ENCODE measurements at places on chromosomes 3 and 15.
A peak's percentile ranks its signal among the peaks of the same experiment; 100 is the strongest.

- peak; percentile 68 for DNase-seq
Observed at GRCh38 chr15:74382004-74382816, 14.8 kb upstream of the CYP11A1 start.

DNA sequence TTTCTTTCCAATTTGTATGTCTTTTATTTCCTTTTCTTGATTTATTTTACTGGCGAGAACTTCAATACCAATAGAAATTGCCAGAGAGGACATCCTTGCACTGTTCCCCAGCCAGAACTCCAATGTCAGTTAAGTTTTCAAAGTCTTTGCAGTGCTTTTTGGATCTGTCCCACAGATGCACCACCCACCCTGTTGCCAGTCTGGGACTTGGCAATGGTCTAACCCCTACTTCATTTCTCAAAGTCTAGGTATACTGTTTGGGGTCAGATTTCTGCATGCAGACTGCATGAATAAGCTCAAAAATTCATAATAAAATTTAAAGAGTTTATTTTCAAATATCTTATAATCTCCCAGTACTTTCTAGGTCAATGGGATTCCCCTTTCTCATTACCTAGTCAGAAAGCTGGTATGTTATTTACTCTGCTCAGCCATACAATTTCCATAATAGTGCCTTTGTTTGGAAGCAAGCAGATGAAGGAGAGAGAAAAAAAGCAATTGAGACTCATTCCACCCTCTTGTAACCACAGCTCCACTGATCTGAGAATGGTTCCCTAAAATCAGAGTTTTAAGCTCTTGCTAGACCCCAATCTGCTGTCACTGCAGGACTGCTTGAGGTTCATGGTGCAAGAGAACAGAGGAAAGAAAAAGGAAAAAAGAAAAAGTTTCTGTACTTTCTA is 125.9 kb upstream of the PLXND1 start:
- DNase-seq: no peak

DNA sequence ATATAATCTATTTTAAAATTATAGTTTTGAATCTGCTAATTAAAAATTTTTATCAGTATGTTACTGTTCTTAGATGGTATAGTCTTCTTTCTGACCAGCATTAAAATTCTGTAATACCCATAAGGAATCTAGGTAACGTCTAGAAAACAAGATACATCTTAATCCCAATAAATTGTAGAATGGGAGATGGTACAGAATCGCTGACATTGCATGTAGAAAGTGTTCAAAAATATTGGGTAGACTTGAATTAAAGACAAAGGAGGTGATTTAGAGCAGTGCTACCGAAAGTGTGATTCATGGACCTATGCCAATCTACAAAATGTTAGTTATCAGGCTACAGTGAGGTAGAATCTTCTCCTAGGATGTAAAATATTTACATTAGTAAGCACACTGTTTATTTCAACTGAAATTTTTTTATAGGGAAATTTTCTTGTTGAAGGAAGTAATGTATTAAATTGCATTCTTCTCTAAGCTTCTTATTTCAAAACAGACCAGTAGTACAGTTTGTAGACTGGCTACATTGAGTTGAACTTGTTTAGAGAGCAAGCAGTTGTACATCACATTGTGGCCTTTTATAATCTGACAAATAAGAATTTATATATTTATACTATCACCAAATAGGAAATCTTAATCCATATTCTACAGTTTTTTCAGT is 17.1 kb downstream of the MINDY2 start:
- DNase-seq: no peak

GRCh38 chr3:99761415-99762165 is 56.1 kb upstream of the CMSS1 start:
- no peak for DNase-seq

- DNase-seq: no peak
Observed at GRCh38 chr3:30286007-30286669, 320.3 kb upstream of the TGFBR2 start.

GRCh38 chr15:66400351-66400774 is 13.7 kb downstream of the MAP2K1 start:
- no peak for DNase-seq

DNA sequence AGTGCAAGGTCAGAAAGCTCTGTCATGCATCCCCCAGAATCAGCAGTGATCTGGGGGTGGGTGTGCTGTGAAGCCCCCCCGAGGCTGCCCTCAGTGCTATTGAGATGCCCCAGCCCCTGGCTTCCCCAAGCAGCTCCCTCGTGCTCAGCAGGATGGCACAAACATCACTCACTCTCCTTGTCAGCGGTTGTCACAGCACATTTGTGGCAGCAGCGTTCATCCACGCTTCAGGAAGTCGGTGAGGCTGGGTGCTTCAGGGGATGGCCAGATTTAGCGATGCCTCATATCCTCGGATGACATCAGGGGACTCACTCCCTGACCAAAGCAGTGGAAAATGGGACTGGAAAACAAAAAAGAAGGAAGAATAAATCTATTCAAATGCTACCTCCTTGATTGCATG is 54.4 kb upstream of the SLC6A11 start:
- no peak for DNase-seq

Data from activated CD8-positive, alpha-beta memory T cell treated with anti-CD3 and anti-CD28 coated beads for 1 hour (primary cell).